ENCODE measurements at places on chromosomes 5 and 9.

DNA sequence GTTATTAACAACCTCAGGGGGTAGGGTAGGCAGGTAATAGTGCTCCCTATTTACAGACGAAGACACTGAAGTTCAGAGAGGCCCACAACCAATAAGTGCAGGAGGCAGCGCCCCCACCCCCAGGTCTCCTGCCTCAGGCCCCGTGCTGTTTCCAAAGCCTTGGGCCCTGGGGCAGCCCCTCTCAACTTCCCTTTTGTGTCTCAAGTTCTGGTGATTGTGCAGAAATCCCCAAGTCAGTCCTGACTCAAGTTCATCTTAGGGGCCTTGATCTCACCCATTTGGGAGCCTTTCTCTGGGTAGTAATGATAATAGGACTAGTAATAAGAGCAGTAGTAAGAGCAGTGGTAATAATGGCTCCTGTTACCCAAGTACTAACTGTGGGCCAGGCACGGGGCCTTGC lies 35.5 kb upstream of the ASS1 start:
- DNase-seq, result no peak

GRCh38 chr5:98568336-98568735 lies 205.1 kb upstream of the RGMB start:
- DNase-seq, result no peak

- DNase-seq, result no peak
These were observed 53.4 kb downstream of the SNX18 start for GRCh38 chr5:54570916-54571315.

- no peak for DNase-seq
These were observed 9.2 kb upstream of the ERAP1 start for GRCh38 chr5:96816991-96817390.

GRCh38 chr9:136316271-136316751 lies 11.0 kb upstream of the GPSM1 start:
- no peak for DNase-seq

DNA sequence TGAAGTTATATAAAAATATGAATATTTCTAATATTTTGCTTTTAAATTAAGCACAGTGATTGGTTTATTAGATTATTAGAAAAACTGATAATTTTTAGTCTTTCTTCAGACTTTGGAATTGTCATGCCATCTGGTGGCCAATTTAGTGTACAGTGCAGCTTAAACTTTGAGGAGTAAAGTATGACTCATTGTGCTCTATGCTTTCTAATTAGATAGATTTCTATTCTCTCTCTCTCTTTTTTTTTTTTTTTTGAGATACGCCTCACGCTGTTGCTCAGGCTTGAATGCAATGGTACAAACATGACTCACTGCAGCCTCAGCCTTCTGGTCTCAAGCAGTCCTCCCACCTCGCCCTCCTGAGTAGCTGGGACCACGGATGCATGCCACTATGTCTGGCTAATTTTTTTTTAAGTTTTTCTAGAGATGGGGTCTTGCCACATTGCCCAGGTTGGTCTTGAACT lies 42.1 kb upstream of the GPR21 start:
- no peak for DNase-seq

DNA sequence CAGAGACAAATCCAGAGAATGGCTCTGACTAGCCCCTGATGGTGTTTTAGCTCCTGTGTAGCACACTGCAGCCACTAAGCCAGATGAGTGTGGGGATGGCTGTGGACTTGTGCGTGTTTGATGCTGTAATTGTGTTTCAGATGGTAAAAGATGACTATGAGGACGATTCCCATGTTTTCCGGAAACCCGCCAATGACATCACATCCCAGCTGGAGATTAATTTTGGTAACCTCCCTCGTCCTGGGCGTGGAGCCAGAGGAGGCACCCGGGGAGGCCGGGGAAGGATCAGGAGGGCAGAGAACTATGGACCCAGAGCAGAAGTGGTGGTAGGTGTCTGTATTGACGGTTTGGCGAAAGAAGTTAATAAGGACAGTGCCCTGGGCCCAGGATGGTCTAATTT lies 38.0 kb downstream of the HABP4 start:
- DNase-seq, result no peak

GRCh38 chr9:83007521-83008300 lies 55.2 kb downstream of the RASEF start:
- no peak for DNase-seq

DNA sequence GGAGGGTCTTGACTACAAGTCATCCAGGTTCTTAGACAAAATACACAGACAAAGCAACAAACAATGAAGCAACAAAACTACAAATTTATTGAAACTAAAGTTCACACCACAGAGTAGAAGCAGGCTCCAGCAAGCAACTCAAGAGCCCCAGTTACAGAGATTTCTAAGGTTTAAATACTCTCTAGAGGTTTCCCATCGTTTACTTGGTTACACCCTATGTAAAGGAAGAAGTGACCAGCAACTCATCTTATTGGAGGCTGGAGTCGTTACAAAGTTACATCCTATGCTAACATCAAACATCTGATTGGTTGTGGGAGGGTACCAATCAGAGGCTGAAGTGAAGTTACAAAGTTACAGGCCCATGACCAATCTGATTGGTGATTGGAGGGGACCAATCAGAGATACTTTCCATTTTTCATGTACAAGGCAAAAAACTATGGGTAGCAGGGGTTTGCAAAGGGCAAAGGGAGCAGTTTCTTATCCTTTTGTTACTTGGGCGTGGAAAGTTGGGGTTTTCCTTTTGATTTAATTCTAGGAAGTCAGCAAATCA lies 2292.6 kb upstream of the C9orf72 start:
- DNase-seq, result no peak

DNA sequence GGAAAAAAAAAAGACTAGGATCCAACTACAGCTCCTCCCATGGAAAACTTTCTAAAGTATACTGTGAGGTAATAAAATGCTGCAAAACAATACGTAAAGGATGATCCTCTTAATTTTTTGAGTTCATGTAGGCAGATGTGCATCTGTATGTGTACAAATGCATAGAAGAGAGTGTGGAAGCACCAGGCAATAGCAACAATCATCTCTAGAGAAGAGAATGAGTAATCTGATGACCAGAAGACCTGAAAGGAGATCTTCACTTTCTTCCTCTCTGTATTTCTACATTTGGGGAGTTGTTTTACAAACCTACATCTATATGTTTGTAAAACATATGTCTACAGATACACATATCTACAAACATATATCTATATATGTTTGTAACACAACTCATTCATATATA lies 29.3 kb upstream of the SPDL1 start:
- DNase-seq, result no peak

DNA sequence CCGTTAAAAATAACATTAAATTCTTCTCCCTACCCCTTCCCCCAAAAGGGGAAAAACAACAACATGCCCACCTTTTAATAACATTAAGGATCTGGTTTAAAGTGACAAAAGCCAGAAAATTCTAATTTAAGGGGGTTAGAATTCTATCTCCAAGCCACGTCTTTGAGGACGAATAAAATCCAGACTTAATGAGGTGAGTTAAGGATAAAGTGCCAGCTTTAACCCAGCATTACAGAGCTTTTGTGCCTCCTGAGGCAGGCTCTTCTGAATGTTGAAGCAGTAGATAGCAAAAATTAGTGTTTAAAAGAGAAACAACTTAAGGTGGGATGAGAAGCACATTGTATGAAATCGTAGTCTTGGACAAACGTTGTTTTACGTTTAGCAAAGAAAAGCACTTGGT lies 329.0 kb upstream of the MPDZ start:
- DNase-seq, result no peak

DNA sequence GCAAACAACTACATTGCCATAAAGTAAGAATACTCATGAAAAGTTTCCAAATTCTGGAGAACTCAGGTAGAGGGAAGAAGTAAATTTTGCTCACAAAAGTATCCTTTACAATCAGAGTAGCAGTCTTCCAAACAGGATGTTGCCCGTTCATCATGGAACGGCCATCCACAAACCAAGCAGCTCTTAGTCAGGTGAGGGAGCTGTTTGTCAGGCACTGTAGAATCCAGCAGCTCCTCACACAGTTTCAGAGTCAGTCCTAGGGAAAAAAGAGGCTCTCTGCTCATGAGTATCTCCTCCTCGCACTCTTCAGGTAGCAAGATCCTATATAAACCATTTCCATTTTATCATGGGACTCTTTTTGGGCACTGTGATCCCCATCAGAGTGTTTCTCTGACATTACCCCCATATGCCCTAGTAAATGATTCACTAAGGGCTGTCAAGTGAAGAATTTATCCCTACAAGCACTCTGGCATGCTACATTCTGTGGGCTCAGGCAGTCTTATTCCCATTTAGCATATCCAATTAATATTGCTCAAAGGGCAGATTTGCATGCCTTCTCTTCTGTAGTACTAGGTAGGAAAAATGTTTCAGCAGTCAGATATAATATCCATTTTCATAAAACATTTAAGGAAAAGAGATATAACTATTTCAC lies 97.9 kb downstream of the WDR41 start:
- no peak for DNase-seq

GRCh38 chr9:124675261-124676158 lies 95.6 kb downstream of the NR6A1 start:
- DNase-seq, result no peak

Data from stimulated activated CD8-positive, alpha-beta memory T cell treated with anti-CD3 and anti-CD28 coated beads, Interleukin-2, amount 100 ng/mL, for 1 hour (primary cell).